ENCODE measurements at places on chromosomes 4 and X.

DNA sequence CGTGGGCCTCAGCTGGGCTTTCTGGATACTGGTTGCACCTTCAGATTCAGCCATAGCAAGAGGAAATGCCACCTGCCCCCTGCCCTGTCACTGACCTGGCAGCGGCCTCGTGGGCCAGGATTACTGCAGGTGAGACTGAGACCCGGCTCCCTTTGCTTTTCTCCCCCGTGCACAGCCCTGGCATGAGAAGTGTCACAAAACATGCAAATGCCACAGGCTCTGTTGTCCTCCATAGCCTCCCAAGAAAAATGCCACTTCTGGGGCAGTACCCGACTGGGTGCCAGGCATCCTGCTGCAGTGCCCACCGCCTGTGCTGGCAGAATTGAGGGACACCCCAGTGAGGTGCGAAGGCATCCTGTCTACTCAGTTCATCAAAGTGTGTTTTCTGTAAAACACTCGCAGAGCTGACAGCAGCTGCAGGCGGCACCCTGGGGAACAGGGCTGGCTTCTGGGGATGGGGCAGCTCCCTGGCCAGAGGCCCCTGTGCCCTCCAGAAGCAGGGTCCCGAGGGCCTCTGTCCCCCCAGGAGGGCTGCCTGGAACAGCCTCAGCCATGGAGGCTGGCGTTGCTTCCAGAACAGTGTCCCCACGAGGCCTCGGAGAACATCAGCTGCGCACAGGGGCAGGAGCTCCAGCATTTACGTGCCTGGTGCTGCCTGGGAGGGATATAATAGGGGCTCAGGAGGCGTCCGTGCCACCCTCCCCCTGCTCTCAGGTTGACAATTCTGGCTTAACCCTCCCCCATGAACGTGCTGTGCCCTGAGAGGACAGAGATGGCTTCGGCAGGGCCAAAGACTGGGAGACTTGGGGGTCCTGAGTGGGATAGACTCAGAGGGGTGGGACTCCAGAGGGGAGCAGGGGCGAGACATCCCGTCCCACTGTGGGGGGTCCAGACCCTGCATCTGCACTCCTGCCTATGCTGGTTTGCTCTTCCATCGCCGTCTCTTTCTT is 99.5 kb upstream of the NKX1-1 start:
- no peak for DNase-seq

DNA sequence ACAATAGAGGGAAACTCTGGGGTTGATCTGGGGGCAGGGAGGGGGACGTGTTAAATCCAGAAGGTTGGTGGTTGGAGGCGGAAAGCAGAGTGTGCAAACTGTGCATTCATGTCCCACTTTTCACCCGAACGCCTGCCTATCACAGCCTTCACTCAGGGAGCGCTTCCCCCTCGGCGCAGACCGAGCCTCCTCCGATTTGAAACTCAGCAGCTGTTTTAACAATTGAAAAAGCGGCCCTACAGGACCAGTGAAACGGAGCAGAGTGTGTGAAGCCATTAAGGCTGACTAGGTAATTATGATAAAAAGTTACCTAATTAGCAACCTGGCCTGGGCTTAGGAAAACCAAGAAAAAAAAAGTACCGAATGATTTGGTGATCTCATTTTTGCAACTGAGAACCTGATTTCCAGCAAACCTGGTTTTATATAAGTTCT is 685 bp upstream of the NDNF start:
- DNase-seq = no peak

- DNase-seq = no peak
These were observed 149.9 kb downstream of the ARSF start for GRCh38 chrX:3191201-3191600.

DNA sequence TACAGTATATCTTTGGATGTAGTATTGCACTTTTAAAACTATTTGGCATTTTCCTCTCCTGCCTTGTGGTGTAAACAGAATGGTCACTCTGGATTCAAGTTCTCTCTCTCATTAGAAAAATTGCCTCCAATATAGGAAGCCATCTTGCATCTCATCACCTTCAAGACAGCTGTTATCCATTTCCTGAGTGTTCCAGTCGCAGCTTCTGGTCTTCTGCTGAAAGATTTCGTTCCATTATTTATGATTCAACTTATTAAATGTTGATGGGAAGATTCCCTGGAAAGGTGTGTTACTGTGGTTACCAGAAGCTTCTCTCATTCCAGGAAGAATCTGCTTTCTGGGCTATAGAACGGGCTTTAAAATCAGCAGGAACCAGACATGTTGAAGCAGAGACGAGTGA is 568.3 kb upstream of the SLIT2 start:
- no peak for DNase-seq

DNA sequence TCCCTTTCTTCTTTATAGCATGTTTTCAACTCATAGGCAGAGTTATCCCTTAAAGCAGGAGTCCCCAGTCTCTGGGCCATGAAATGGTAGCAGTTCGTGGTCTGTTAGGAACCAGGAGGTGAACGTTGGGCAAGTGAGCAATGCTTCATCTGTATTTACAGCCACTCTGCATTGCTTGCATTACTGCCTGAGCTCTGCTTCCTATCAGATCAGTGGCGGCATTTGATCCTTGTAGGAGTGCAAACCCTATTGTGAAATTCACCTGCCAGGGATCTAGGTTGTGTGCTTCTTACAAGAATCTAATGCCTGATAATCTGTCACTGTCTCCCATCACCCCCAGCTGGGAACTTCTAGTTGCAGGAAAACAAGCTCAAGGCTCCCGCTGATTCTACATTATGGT is 39.8 kb downstream of the DTHD1 start:
- DNase-seq = no peak

- no peak for DNase-seq
These were observed 8.5 kb upstream of the NEIL3 start for GRCh38 chr4:177301126-177301639.

GRCh38 chrX:150482537-150483206 is 85.7 kb upstream of the MTM1 start:
- DNase-seq = no peak

DNA sequence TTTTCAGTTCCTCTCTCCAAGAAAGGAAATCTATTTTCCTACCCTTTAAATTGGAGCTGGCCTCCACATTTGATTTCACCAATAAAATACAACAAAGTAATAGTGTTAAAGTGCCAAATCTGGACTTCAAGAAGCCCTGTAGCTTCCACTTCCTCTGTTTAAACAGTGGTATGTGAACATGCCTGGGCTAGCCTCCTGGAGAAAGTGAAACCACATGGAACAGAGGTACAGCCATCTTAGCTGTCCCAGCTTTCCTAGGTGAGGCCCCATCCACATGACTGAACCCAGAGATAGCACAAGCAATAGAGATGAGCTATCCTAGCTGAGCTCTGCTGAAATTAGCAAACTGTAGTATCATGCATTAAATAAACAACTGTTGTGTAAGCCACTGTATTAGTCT is 131.8 kb upstream of the VCX start:
- DNase-seq = no peak

GRCh38 chr4:153785910-153786721 is 2.8 kb downstream of the SFRP2 start:
- DNase-seq = no peak

DNA sequence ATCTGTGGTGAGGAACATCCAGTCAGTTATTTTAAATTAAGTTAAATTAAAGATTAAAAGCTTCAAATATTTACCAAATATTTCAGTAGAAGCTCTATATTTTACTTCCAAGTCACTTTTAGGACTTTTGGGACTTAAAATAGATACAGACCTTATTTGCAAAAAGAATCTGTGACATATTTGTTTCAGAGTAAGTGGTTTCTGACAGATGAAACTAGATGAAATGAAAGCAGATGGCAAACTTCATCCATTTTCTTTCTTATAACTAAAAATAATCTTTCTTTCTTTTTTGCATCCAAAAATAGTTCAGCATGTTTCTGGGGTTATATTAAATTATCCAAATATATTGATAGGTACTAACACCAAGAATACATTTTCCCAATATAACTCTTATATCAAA is 6.6 kb upstream of the UTP3 start:
- no peak for DNase-seq

DNA sequence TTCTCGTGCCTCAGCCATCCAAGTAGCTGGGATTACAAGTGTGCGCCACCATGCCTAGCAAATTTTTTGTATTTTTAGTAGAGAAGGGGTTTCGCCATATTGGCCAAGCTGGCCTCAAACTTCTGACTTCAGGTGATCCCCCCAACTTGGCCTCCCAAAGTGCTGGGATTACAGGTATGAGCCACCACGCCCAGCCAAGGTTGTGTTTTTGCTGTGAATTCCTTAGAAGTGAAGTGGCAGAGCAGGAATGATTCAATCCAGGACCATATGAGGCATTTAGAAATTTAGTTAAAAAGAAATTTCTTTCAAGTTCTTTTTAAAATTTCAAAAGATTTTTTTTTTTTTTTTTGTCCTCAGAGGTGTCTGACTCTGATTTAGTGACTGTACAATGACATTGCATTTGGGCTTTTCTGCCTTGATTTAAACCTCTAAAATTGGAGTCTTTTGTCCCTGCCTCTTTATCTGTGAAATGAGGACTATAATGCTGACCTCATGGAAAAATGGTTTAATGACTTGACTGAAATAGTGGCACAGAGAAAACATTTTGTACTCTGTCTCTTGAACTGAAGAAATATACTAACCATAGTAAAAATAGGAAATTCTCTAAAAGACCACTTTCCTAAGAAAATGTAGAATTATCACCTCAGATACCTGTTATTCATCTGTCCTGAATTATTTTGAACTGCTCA is 59.9 kb downstream of the CXCL13 start:
- no peak for DNase-seq

GRCh38 chr4:6373541-6374410 is 98.6 kb downstream of the PPP2R2C start:
- DNase-seq = no peak

DNA sequence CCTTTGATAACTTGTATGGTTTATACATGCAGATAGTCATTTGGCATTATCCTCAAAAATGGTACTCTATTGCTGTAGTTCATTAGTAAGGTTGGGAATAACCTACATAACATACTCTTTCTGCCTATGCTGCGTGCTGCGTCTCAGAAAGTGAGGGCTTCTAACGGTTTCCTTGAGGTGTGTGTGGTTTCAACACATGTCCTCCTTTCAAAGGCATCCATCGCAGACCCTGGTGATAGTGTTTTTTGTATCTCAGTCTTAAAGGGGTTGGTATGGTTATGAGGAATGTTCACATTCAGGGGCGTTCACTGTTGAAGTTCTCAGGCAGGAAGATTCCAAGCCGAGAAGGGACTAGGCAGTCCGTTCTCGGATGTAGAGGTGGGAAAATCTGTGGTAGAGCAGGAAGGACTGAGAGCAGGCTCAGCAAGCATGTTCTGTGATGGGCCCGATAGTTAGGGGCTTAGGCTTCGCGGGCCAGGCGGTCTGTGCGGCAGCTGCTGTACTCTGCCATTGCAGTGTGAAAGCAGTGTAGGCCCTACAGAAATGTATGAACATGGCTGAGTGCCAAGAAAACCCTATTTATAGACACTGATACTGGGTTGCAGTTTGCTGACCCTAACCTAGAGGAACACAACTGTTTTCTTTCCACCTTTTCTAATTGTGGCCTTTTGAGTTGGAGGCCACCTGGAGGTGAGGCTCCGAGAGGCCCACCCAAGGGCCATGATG is 123.2 kb downstream of the GPR143 start:
- no peak for DNase-seq
